ENCODE measurements at places on chromosomes 4 and X. TPM values are rescaled to one million over a fixed set of nuclear protein-coding genes. Genes with fewer than 3 reads are reported as not detected.

The FAM9C gene
- not detected for total RNA-seq

DNA sequence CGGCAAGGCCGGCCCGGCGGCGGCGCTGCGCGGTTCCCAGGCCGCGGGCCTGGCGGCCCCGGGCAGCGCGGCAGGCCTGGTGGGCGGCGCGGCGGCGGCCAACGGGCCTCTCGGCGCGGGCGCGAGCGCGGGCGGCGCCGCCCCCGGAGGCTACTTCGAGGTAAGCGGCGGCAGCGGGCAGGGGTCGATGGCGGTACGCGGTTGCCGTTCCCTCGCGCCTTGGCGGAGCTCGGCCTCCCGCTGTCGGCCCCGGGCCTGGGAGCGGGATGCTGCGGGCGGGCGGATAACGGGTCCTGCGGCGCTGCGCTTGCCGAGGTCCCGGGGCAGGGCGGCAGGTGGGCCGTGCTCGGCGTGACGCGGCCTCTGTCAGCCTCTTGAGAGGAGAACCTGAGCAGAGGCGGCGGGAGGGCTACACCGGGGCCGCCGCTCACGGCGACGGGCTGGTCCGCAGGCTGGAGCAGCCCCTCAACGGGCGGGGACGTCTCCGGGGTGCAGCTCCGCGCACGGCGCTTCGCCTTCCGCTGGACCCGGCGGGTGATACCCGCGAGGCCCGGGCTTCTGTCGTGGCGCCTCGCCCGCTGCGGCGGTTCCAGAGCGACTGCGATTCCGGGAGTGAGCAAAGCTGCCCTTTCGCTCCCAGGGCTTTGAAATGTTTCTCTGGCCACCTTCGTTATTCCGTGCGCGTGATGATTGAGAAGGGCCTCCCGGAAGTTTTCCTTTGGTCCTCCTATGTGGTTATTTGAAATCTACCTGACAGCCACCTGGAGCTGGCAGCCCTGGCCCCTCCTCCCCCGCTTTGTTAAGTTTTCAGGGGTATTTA, 774 bp downstream of the FAM193A start:
- peak; percentile 58 for DNase-seq
- no peaks in the 10 kb centered on the region for H3K36me3 ChIP-seq
- peaks cover 22% of the 10 kb centered on the region for H3K4me1 ChIP-seq

GRCh38 chr4:82201805-82202641, 171.8 kb downstream of the HNRNPD start:
- no peak overlapping the region for H3K27ac ChIP-seq
- H3K4me3 ChIP-seq, result no peak overlapping the region
- DNase-seq, result peak; percentile 2

GRCh38 chrX:9911487-9911886, 55.7 kb upstream of the CLDN34 start:
- H3K36me3 ChIP-seq, result no peaks in the 10 kb centered on the region
- no peaks in the 10 kb centered on the region for H3K27me3 ChIP-seq
- H3K4me1 ChIP-seq, result no peaks in the 10 kb centered on the region
- H3K4me3 ChIP-seq, result no peak overlapping the region
- H3K27ac ChIP-seq, result no peak overlapping the region

Measured in thyroid gland (tissue), 4 donors.